ENCODE measurements at places on chromosomes 12 and 14. TPM values are rescaled to one million over a fixed set of nuclear protein-coding genes. Genes with fewer than 3 reads are reported as not detected.

- no peaks in the 10 kb centered on the region for H3K27me3 ChIP-seq
- no peak overlapping the region for H3K27ac ChIP-seq
- no peaks in the 10 kb centered on the region for H3K36me3 ChIP-seq
- H3K4me1 ChIP-seq, result no peaks in the 10 kb centered on the region
- DNase-seq, result no peak
- no peak overlapping the region for H3K4me3 ChIP-seq
Observed at GRCh38 chr14:48005986-48006385, 330.6 kb upstream of the MDGA2 start.

DNA sequence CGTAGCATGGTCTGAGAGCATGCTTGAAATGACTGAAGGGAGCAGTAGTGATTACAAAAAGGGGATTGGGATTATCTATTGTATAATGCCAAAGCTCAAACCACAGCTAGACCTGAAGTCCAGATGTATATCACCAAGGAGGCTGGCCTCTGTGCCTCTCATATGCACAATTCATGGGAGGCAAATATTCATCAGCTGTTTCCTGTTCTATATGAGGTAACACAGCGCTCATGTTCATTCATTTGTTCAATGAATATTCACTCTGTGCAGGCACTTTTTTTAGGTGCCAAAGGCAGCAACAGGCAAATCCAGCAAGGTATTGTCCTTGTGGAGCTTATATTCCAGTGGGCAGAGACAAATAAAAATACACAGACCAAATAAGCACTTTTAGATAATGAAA is 39.0 kb downstream of the CRACR2A start:
- peaks cover 3% of the 10 kb centered on the region for H3K4me1 ChIP-seq
- H3K4me3 ChIP-seq, result no peak overlapping the region
- DNase-seq, result no peak
- peaks cover 40% of the 10 kb centered on the region for H3K36me3 ChIP-seq
- no peak overlapping the region for H3K27ac ChIP-seq

DNA sequence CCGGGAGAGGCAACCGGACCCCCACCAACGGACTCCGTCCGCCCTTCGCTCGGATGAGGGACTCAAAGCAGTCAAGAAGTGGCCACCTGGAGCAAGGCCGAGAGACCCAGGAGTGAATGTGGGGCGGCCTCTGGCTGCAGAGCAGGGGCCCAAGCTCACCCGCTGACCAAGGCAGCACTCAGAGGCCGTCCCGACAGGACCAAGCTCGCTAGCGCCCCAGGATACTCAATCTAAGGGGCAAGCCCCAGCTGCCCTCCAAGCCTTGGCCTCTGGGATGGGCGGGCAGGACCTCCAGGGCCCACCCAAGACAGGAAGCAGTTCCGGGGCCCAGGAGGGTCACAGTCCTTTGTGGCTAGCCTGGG is 936 bp downstream of the AKT1 start:
- H3K27me3 ChIP-seq, result no peaks in the 10 kb centered on the region
- H3K4me1 ChIP-seq, result peaks cover 24% of the 10 kb centered on the region
- DNase-seq, result no peak
- peak overlapping the region; percentile 56 for H3K27ac ChIP-seq
- peak overlapping the region; percentile 87 for H3K4me3 ChIP-seq

- no peaks in the 10 kb centered on the region for H3K27me3 ChIP-seq
- H3K27ac ChIP-seq, result no peak overlapping the region
- H3K4me3 ChIP-seq, result no peak overlapping the region
- H3K4me1 ChIP-seq, result no peaks in the 10 kb centered on the region
- H3K36me3 ChIP-seq, result no peaks in the 10 kb centered on the region
- DNase-seq, result no peak
Observed at GRCh38 chr12:58961166-58961565, 40.9 kb upstream of the LRIG3 start.

- H3K27me3 ChIP-seq, result peaks cover 24% of the 10 kb centered on the region
- H3K4me3 ChIP-seq, result no peak overlapping the region
- no peak overlapping the region for H3K27ac ChIP-seq
- peaks cover 7% of the 10 kb centered on the region for H3K4me1 ChIP-seq
Observed at GRCh38 chr12:57124261-57124877, 3.9 kb upstream of the LRP1 start.

The LMNTD1 gene
- total RNA-seq, result not detected

Data from activated T-helper 2 cell treated with anti-CD3 and anti-CD28 coated beads, Interferon-gamma antibody, Interleukin-2, Interleukin-4, amounts not matched to agents 10 μg/mL and 5 μg/mL and 100 μg/mL, durations not matched to agents 14 hours and 24 hours and 36 hours (primary cell).